Activated T-cell treated with anti-CD3 and anti-CD28 coated beads, Interleukin-2, amount 50 U/mL, for 72 hours (primary cell): ENCODE measurements at places on chromosomes 1 and 21. TPM values are rescaled to one million over a fixed set of nuclear protein-coding genes. Genes with fewer than 3 reads are reported as not detected.

Gene ZNF683
- not detected for total RNA-seq

Gene TDRD5
- total RNA-seq: not detected

Gene PDPN
- total RNA-seq: not detected

Gene COL6A2
- 11.3 TPM for total RNA-seq

Gene STUM
- total RNA-seq: not detected
